ENCODE measurements at places on chromosomes 2 and 18.

- DNase-seq = no peak
These were observed 246.8 kb downstream of the AGPS start for GRCh38 chr2:177639262-177639914.

DNA sequence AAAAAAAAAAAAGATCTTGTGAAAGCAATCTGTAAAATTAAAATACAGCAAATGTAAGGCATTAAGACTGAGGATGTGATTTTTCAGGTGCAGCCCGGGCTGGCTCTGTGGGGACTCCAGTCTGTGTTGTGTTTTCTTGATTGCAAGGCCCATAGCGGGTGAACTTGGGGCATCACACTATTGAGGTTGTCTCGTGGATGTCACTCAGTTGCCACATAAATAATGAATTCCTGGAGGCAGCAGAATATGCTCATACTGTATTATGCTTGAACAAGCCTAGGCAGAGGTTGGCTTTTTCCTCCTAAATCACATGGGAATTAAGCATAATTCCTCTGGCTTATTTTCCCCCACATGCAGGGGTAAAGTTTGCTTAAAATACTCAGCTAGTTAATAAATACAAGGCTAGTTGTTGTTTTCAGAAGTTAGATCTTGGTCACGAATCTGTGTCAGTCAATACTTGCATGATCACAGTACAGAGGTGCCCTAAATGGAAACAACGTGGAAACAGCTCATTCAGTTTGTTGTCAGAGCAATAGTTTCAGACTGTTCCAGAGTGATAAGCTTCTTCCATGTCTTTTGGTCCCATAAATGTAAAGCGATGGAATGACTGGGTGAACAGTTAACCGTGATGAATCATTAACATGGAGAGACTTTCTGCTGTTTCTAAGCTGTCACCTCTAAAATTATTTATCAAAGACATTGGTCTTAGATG is 16.4 kb downstream of the GEMIN6 start:
- DNase-seq = no peak

DNA sequence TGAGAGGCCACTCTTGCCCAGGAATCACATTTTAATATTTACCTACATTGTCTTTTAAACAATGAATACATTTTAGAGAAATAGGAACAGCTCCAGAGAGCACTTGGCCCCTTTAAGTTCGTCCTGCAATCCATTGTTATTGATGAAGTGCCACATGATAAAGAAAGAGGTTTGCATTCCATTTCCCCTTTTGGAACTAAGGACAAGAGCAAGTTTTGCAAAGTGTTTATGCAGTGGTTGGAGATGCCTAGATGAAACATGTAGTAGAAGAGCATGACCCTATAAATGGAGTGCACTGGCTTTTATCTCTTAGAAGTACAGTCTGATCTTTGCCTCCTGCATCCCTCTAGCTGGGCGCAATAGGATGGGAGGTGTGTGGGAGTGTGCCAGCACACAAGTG is 118.7 kb upstream of the CNTNAP5 start:
- DNase-seq = no peak

DNA sequence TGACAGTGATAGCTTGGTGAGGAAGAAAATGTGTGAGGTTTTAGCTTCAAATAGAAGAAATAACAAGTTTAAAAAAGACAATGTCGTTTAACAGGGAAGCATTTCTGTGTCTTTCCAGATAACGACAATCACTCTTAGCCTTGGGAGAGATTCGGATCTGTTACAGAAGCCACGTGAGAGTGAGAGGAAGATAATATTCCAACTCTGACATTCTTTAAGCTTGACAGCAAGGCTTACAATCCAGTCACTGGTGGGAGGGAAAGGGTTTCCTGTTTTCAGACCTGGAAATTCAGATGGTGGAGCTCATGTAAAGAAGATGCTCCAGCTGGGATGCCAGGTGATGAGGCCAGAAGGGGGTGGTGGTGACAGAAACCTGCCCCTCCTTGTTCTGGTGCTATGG is 30.8 kb downstream of the FBXO48 start:
- DNase-seq = no peak
